ENCODE measurements at places on chromosomes 6 and 20.

DNA sequence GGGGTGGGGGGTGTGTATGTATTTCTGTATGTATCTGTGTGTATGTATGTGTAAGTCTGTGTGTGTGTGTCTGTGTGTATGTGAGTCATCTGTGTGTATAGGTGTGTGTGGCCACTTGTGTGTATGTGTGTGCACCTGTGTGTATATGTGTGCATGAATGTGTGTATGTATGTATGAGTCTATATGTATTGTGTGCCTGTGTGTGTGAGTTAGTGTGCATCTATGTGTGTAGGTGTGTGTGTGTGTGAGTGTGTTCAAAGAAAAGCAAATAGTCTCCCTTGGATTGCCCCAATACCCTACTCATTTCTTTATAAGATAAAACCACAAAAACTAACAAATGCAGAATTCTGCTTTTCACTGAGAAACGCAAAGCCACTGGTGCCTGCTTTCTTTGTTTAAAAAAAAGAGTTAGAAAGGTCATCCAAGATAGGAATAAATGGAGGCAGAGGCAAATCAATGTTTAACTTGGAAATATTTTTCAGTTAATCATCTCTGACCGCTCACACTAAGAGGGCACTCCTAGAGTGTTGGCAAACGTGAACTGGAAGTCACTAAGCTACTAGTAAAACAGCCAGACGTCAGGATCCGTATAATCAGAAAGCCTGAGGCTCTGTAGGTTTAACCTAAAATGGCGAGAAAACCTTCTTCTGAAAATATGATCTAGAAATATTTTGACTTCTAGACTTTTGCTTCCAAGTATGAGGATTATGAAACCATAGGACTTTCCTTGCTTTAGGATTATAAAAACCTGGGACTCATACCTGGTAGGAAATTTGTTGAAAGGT is 37.4 kb upstream of the JAG1 start:
- no peak for DNase-seq

GRCh38 chr6:41653691-41654090 is 15.4 kb downstream of the MDFI start:
- DNase-seq: no peak

- no peak for DNase-seq
Observed at GRCh38 chr20:61073376-61073775, 178.7 kb upstream of the CDH4 start.

DNA sequence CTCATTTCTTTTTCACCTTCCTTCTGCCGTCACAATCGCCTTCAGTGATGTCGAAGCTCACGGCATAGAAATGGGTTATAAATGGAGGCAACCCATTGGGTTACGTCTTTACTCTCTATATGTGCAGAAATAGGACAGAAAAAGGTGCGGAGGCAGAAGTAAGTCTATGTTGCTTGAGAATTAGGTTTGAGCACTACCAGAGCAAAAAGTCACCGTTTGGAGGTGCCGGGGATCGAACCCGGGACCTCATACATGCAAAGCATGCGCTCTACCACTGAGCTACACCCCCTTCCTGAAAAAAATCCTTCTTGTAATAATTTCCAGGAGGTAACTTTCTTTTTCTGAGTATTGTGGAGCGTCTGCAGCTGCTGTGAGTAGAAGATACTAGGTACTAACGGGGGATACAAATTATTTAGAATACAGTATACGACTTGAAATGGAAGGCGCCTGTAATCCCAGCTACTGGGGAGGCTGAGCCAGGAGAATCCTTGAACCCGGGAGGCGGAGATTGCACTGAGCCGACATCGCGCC is 134.2 kb downstream of the TRIM27 start:
- DNase-seq: no peak

GRCh38 chr6:111406200-111406721 is 76.8 kb downstream of the REV3L start:
- DNase-seq: no peak

DNA sequence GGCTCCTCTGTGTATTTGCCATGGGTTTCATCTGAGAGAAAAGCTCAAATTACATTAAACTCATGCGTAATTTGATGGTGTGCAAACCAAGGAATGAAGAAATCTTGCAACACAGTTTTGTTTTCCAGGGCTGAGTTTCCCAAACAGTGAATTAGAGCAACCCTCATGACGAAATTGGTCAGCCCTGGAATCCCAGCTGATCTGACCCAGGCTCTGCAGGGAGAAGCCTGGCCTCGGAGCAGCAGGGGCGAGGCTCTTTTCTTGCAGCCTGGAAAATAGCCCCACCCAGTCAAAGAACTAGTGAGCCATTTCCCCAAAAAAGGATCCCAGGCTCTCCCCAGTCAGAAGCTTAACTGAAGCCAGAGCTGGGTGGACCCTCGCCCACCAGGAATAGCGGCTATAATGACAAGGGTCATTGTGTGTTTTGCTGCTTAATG is 107.3 kb upstream of the SNX9 start:
- no peak for DNase-seq

GRCh38 chr6:169385237-169385880 is 131.7 kb upstream of the THBS2 start:
- DNase-seq: no peak

GRCh38 chr6:153150752-153151440 is 19.8 kb upstream of the RGS17 start:
- no peak for DNase-seq

GRCh38 chr6:128914051-128914450 is 31.1 kb downstream of the LAMA2 start:
- no peak for DNase-seq

Measured in central memory CD8-positive, alpha-beta T cell (primary cell).